Stimulated activated CD8-positive, alpha-beta memory T cell treated with anti-CD3 and anti-CD28 coated beads, Interleukin-2, amount 100 ng/mL, for 1 hour (primary cell): ENCODE measurements at places on chromosomes 12 and 14.
A peak's percentile ranks its signal among the peaks of the same experiment; 100 is the strongest.

DNA sequence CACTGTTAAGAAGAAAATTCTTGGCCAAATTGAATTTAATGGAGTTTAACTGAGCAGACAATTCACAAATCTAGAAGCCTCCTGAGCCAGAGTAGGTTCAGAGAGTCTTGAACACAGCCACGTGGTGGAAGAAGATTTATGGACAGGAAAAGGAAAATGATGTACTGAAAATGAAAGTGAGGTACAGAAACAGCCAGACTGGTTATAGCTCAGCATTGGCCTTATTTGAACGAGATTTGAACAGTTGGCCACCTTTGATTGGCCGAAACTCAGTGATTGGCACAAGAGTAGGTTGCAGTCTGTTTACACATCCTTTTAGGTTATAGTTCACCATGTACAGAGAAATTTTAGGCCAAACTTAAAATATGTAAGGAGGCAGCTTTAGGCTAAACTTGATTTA, 9.9 kb downstream of the OAS2 start:
- no peak for DNase-seq

GRCh38 chr12:27743601-27744000, 33.0 kb downstream of the MRPS35 start:
- DNase-seq: no peak

- no peak for DNase-seq
Observed at GRCh38 chr12:69108037-69108436, 131.3 kb upstream of the CPSF6 start.

DNA sequence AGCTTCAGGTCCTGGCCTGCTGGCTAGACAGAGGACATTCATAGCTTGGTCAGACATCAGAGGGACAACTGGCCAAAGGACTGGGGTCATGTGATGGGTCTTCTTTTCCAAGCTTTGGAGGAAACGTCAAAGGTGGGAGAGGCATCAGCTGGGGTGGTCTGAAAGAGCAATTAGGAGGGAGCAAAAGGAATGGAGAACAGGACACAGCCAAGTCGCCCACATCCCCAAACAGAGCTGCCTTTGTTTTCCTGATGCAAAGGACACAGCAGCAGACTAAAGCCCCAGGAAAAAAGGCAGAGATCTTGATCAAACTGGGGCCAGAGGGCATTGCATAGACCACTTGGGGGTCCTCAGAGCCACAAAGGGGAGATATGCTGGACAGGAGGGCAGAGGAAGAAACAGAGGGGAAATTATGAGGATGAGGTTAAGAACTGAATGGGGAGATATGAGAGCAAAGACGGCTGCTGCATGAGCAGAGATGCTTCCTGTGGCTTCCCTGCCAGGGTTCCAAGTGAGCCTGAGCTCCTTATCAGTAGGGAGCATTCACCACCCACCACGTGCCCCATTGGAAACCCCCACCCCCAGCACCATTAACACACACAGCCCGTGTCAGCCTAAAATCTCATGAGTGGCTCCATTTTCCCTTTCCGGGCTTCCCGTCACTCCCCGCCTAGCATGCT, 62.4 kb downstream of the ANO2 start:
- no peak for DNase-seq

GRCh38 chr14:101733211-101733610, 28.3 kb upstream of the PPP2R5C start:
- no peak for DNase-seq

- no peak for DNase-seq
Observed at GRCh38 chr12:123062681-123063486, 82.4 kb downstream of the ARL6IP4 start.

DNA sequence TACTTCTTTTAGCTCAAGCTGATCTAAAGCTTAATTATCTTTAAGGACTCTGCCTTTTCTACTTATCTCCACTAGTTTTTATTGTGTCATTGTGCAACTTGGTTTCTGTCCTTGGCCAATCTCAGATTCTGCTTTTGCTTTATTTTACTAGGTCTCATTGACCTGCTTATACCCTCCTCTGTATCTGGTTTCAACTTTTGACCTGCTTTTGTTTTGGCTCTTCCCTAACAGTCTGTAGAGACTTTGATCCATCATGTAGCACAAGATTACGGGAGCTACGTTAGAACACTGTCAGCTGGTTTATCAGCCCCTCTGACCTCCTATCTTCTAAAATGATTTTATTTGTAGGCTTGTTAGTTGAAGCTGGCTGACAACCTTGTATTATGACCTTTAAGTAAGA, 43.6 kb downstream of the ZCRB1 start:
- DNase-seq: no peak

- DNase-seq: no peak
Observed at GRCh38 chr14:54567224-54567638, 303 bp downstream of the SAMD4A start.

DNA sequence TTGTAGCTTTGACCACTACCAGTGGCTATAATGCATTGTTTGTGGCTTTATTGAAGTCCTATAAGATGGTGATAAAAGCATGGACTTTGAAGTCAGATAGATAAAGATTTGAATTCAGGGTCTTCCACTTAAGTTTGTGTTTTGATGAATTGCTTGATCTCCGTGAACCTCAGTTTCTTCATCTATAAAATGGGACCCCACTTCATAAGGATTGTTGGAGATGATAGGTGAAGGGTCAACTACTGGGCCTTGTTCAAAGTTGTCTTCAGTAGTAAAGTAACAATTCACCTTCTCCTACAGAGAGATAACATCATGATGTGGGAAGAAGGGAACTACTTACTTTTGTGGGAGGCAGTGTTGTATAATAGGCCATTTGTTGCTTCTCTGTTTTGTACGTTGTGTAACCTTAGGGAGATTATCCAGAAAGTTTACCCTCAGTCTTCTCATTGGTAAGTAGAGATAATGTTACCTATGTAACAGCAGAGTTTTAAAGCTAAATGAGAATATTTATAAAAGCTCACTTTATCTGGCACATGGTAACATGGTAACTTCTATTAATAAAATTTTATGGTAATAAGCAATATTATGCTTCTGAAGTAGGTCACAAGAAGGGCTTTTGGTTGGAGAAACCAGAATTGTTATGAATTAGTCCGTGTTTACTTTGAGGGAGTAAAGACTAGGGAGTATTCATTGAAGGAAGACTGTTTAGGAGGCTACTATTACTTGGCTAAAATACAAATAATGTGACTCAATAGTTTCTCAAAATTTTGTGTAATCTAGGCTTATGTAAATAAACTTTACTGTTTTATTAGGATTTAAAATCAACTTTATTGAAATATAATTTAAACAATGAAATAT, 15.1 kb downstream of the ADIPOR2 start:
- DNase-seq: no peak

DNA sequence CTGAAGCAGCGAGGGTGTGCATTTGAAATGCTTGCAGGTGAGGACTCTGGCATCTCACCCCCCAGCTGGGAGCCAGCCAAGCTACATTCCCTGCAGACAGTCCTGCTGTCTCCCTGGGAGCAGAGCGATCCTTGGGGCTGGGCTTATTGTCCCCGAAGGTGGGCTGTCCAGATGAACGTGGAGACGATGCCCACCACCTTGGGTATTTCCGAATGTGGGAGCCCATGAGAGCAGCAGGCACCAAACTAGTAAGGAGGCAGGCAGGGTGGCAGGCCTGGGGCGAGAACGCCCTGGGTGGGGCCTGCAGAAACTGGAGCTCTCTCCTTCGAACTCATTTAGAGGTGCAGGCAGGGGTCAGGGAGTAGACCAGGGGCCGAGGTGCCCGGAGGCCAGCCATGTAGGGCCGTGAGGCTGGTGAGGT, 18.5 kb downstream of the ZBTB42 start:
- no peak for DNase-seq

- DNase-seq: no peak
Observed at GRCh38 chr14:105076805-105077648, 11.8 kb upstream of the GPR132 start.

DNA sequence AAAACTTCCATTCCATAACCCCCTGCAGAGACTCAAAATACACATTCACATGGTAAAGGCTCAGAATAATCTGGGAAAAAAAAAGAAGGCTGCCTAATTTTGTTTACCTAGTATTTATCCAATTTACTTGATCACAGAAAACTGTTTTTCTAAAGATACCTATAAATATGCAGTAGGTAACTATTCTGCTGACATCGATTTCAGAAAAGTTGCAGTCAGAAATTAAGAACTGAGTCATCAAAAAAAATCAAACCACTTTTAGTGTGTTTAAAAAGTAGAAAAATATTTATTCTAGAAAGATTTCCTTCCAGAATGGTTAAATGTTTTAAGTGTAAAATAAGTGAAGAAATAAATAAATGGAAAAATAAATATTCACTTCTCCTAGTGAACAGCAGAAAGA, 254.5 kb upstream of the CAND1 start:
- no peak for DNase-seq

DNA sequence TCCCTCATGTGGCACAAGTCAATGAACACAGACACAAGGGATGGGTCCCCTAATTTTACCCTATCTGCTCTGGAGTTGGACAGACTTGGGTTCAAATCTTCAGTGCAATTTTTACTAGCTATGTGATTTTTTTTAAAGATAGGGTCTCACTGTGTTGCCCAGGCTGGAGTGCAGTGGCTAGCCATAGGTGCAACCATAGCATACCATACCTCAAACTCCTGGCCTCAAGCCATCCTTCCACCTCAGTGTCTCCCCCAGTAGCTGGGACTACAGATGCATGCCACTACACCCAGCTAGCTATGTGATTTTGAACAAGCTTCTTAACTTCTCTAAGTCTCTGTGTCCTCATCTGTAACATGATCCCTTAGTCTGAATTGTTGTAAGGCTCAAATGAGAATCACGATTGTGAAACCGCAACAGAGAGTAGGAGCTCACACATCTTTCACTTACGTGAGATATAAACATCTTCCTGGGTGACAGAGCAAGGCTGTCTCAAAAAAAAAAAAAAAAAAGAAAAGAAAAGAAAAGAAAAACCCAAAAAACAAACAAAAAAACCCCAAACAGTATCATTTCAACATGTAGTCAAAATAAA, 4.7 kb downstream of the CALCOCO1 start:
- no peak for DNase-seq

DNA sequence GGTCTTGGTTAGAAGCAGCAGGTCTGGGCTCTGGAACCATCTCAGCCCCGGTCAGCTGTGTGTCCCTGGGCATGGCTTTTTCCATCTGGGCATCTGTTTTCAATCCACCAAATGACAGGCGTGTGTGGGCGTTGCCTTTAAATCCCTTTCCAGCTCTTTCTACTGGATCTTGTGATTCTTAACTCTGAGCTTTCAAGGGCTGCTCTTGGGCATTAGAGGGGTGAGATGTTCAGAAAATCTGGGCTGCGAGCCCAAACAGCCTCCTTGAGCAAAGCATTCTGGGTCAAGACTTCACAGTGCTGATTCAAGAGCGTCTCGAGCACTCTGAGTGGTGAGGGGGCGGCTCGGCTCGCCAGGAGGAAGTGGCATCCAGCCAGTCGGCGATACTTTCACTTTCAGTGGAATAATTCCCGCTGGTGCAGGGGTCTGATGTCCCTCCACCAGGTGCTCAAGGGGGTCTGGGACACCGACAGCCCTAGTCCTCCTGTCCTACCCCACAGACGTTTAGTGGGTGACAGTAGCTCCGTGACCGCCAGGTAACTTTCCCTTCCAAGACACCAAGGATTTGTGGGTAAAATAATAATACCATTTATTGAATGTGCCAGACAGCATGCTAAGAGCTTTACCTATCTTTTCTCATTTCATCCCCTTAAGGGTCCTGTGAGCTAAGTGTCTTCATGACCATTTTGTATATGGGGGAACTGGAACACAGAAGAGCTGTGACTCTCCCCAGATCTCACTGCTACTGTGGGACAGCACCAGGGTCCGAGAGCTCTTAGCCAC, 114.0 kb downstream of the PLXNC1 start:
- peak; percentile 51 for DNase-seq

GRCh38 chr12:16605642-16606116, 283 bp downstream of the LMO3 start:
- no peak for DNase-seq

DNA sequence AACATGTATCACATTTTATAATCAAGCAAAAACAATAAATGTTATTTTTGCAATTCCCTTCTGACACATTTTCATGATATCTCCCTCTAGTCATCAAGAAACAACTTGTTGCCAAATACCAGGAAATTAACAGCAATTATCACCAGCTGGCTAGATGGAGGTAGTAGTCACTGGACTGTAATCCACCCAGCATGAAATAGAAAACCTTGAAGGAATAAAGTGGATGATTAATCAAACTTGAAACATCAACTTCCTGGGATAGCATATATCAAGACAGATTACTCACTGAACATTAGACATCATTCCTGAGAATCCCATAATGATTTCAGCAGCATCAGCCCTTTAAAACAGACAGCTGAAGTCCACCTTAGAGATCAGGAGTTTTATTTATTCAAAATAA, 259.0 kb downstream of the CCDC59 start:
- no peak for DNase-seq

DNA sequence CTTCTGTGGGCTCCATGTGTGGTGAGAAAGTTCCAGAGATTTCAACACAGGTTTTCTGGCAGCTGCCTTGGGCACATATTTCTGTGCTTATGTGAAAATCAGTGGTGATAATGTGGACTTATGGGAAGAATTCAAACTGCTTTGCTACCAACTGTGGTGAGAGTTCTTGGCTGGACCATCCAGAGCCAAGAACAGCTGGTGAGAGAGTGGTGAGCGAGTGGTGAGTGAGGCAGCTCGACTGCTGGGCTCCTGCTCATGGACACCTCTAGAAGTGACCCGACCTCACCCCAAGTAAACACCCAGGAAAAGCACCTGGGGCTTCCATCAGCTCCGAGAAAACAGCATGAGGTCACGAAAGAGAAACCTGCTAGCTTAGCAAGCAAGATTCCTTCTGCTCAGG, 106.4 kb downstream of the PIWIL1 start:
- DNase-seq: no peak
